Uterine smooth muscle cell (primary cell): ENCODE measurements at places on chromosomes 16 and 17. TPM values are rescaled to one million over a fixed set of nuclear protein-coding genes. Genes with fewer than 3 reads are reported as not detected.

The WDR81 gene
- total RNA-seq, result 27.9 and 33.6 TPM in 2 replicates

The KRT36 gene
- 0.11 and 0.12 TPM in 2 replicates for total RNA-seq

The FBXL16 gene
- total RNA-seq, result 0.37 and 0.44 TPM in 2 replicates

The TMC7 gene
- 0.50 and 0.89 TPM in 2 replicates for total RNA-seq

The GHDC gene
- 13.3 and 16.5 TPM in 2 replicates for total RNA-seq

The PMP22 gene
- total RNA-seq, result 43.5 and 54.1 TPM in 2 replicates

The CCL4 gene
- total RNA-seq, result not detected in 2 replicates

The SEPTIN12 gene
- not detected in 2 replicates for total RNA-seq

The MYCBPAP gene
- 1.7 and 2.0 TPM in 2 replicates for total RNA-seq

The CES3 gene
- 0.25 and 0.55 TPM in 2 replicates for total RNA-seq

The MC1R gene
- 4.4 and 7.5 TPM in 2 replicates for total RNA-seq

The C17orf50 gene
- total RNA-seq, result not detected in 2 replicates

The PMFBP1 gene
- total RNA-seq, result 0.12 and 0.66 TPM in 2 replicates

The EVI2B gene
- total RNA-seq, result 0.12 TPM in 1 of 2 replicates, not detected in the other

The CLEC18A gene
- total RNA-seq, result 0.12 and 0.22 TPM in 2 replicates

The CSNK2A2 gene
- 25.6 and 29.0 TPM in 2 replicates for total RNA-seq

The ABI3 gene
- 0.11 TPM in 1 of 2 replicates, not detected in the other for total RNA-seq

The NEUROD2 gene
- not detected in 2 replicates for total RNA-seq

The SLC22A31 gene
- total RNA-seq, result under 0.01 and 0.25 TPM in 2 replicates

The TMEM132E gene
- total RNA-seq, result under 0.01 TPM in 2 replicates

The PKMYT1 gene
- total RNA-seq, result 3.5 and 16.8 TPM in 2 replicates

The FBXW10B gene
- total RNA-seq, result 0.62 and 0.89 TPM in 2 replicates

The CTF1 gene
- 2.2 and 3.0 TPM in 2 replicates for total RNA-seq

The TNS4 gene
- not detected in 2 replicates for total RNA-seq

The NAGS gene
- total RNA-seq, result 2.9 and 6.4 TPM in 2 replicates

The ATP6V0D1 gene
- total RNA-seq, result 107 and 119 TPM in 2 replicates

The WNT9B gene
- total RNA-seq, result not detected in 2 replicates

The MT1G gene
- 0.55 TPM in 1 of 2 replicates, not detected in the other for total RNA-seq

The SGCA gene
- 0.33 and 1.9 TPM in 2 replicates for total RNA-seq
